NCI-H187 treated with DMSO at 0.1 percent for 48 hours (cell line): ENCODE measurements at places on chromosomes 4 and X.

DNA sequence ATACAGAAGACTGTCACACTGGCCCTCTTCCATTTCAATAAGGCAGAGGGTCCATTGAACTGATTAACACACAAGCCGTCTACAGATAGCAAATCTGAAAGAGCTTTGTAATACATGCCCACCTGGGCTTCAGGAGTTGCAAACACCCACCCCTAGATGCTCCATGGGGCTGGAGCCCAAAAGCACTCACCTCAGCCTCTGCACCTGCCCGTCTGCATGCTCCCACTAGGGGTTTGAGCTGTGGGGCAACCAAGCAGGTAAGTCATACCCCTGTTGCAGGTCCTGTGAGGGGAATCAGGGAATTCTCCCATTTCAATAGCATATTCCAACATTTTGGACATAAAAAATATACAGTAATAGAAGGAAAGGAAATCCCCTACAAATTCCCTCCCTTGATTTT lies 243.0 kb upstream of the KCNIP4 start:
- DNase-seq, result no peak

DNA sequence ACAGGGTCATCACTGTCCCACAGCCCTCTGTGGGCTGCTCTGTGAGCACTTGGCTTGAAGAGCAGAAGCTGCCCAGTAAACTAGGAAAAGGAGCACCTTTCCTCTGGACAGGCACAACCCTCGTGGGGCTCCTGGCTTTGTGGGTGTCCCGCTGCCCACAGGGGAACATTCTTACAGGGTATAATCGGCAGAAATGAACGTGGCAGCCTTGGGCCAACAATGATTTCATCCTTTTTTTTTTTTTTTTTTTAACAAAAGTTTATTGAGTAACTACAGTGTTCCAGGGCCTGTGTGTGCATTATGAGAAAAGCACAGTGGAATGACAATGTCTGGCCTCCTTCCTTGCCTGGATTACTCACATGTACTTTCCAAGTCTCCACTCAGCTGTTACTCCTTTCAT lies 197.2 kb downstream of the PDGFC start:
- no peak for DNase-seq

- no peak for DNase-seq
These were observed 187.1 kb upstream of the C1QTNF7 start for GRCh38 chr4:15240764-15241163.

GRCh38 chrX:148611993-148612392 lies 111.6 kb downstream of the AFF2 start:
- no peak for DNase-seq

DNA sequence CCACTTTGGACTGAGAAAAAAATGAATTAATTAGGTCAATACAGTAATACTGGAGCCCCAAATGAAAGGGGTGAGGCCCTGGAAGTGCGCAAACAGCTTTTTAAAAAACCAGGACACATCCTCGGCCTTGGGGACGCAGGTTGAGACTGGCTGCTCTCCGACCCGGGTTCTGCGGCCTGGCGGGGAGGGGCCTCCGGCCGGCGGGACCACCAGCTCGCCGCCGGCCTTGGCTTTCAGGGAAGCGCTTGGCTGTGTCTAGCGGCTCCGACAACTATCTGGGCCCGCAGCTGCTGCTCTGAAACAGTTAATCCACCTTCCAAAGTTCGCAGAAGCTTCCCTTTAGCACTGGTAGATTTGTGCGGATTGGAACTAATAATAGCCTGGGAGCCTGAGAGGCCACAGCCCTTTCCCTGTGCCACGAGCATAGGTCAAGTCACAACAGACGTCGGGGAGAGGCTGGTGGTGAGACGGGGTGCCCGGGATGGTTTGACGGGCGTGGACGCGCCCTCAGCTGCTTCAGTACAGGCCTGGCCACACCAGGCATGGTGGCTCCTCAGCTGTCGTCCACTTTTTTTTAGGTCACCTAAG lies 1.1 kb upstream of the SEL1L3 start:
- DNase-seq, result no peak

GRCh38 chrX:356385-357034 lies 30.2 kb downstream of the PPP2R3B start:
- no peak for DNase-seq

GRCh38 chrX:11759172-11759460 lies 1.1 kb downstream of the MSL3 start:
- DNase-seq, result no peak

DNA sequence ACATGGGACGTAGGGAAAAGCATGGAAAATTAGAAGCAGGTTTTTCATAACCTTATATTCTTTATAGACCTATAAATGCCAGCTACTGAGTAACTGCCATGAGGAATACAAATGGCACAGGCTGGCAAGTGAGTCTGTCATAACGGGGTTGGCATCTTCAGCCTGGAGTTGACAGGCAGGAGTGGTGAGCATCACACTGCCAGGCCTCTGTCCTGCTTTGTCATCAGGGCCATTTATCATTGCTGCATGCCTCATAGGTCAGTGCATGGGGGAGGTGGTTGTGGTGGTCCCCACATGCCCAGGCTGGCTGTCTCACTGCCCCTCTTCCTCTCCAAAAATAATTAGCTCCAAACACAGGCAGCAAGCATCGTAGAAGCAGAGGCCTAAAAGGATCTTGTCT lies 72.5 kb downstream of the LNX1 start:
- no peak for DNase-seq

GRCh38 chrX:40169193-40170101 lies 71.7 kb upstream of the BCOR start:
- DNase-seq, result no peak
